ENCODE measurements at places on chromosomes 5 and 9. TPM values are rescaled to one million over a fixed set of nuclear protein-coding genes. Genes with fewer than 3 reads are reported as not detected.

DNA sequence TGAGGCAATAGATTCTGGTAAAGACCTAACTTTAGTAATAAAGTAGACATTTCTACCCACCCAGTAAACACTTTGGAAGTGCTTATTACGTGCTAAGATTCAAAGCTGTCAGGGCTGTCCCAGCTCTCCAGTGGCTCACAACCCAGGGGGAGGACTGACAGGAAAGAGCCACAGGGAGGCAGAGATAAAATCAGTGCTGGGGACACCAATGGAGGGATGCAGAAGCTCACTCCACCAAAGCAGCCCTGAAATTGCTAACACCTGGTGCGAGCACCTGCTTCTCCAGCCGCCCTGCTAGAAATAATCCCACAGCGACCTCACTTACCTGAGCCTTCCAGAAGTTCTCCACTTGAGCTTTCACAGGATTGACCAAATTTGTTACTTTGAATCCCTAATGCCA lies 501.0 kb downstream of the BNC2 start:
- DNase-seq: no peak

DNA sequence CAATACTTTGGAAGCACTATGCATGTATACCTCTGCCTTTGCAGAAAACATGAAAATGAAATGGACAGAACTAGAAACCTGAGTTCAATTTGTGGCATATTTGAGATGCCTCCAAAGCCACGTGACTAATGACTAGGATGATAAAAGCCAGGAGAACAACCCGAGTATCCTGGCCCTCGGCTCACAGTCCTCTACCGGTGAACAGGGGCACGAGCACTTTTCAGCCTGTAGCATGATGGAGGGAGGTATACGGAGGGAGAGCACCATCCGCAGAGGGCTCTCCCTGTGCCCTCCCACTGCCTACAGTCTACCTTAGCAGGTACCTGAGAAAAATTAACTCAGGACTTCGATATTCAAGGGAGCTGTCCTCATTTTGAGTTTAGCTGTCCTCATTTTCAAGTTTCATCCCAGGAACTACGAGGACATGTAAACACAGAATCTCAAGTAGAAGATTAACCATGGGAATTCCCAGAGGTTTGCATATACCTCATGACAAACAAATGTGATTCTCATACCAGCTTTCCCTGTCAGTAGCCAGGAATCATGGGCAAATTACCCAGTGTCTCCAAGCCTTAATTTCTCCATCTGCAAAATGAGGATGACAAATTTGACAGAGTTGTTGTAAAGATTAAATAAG lies 249.3 kb downstream of the DNAH5 start:
- no peak for DNase-seq

DNA sequence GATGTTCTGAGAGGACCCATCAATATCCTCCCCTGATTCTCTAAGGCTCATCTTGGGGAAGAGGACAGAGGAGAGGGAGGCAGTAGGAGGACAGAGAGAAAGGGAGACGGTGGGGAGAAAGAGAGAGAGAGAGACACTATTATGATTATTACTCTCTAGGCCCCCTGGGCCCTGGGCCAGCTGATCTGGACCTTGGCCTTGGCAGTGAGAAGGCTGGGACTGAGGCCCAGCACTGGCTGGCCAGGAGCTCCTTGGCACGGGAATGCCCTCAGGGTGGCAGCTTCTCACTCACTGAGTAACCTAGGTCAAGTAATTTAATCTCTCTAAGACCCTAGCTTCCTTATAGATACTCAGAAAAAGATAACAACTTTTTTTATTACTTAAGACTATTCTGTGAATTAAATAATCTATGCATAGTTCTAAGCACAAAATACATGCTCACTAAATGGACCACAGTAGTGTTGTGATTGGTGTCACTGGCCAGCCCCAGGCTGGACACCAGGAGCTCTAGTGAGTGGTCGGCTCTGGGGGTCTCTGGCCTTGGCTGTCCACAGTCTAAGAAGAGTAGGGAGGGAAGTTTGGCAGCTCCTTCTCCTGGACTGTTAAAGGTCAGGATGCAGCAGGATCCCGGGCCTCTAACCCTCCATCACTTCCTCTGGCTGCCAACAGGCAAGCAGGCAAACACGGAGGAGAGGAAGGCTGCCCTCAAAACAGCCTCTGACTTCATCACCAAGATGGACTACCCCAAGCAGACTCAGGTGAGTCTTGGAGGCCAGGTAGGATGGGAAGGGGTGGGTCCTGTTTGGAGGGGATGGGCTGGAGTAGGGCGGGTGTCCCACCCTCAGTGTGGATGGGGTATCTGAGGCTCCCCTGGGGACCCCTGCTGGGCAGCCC lies 50.0 kb downstream of the GSN start:
- DNase-seq: no peak

GRCh38 chr5:78601559-78602314 lies 46.8 kb downstream of the LHFPL2 start:
- DNase-seq: no peak

DNA sequence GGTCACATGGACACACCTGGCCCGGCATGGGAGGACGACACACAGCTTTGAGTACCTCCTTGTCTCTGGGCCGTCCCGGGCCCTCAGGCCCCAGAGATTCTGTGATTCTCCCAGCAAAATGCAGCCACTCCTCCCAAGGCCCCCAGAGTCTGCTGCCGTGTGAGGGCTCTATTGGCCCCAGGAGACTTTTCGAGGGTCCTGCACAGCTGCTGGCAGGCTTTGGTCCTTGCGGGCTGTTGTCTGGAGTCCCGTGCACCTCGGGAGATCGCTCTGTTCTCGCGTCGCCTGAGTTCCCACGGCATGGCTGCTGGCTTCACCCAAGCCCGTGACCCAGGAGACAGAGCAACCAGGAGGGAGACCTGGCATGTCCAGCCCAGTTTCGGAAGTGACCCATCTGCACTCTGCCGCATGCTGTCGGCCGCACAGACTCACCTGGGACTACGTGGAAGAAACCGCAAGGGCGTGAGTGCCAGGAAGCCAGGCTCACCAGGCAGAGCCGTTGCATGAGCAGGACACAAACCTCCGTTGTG lies 46.8 kb upstream of the NKD2 start:
- peak; percentile 53 for DNase-seq

The CD180 gene
- not detected for total RNA-seq

Measured in osteoblast (primary cell).